Left hindlimb (tissue), 1 donor: ENCODE measurements at places on chromosomes 5 and 9.

DNA sequence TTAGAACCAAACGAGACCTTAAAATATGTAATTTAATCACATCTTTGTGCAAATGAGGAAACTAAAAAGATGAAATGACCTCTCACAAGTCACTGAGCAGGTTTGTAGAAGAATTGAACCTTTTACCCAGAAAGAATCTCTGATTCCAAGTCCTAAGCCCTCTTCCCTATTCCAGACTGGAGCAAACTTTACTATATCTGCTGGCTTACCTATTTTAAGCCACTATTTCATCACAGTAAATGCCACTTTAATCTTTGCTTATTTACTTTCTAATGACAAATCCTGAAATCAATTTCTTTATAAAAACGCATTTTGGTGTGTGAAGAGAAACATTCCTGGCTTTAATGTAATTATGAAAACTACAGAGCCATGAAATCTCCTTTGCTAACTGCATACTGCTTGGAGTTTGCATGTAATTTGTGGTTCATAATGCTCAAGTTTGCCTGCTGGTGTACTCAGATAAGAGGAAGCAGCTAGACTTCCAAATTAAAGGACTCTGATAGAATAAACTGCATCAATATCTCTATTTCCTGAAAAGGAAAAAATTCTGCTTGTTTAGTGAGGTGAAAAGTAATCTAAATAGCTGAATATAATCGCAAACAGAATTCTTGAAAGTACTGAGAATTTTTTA, 121.2 kb downstream of the RAB3C start:
- no peak for DNase-seq

- DNase-seq = no peak
Observed at GRCh38 chr5:116578676-116579075, 4.1 kb upstream of the SEMA6A start.

- DNase-seq = no peak
Observed at GRCh38 chr5:65924366-65925043, 1.9 kb upstream of the ERBIN start.

- no peak for DNase-seq
Observed at GRCh38 chr5:93894601-93895354, 153.4 kb upstream of the POU5F2 start.

DNA sequence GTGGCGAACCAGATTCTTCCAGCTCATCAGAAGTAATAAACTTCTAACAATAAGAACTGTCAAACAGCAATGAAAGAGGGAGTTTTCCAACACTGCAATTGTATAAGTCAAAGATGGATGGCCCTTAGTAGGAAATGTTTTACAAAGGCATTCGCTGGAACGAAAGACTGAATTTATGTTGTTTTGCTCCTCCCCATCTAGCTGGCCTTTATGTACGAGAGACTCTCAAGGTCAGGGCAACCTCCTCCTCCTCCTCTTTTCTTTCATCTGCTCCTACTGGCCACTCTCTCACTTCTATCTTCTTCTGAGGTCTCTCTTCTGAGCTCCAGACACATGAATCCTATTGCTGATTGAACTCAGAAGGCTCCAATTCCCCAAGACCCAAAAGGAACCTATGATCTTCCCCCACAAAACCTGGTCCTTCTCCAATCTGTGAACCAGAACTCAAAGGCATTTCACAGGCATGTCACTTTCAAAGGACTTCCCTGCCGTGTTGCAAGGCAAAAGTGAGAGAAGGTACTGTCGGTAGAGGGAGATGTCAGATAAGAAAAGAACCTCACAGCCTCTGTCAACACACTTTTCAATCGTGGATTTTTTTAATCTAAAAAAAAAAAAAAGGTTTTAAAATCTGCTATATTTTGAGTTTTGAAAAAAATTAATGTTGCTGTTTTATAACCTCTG, 28.5 kb upstream of the PUM3 start:
- no peak for DNase-seq

GRCh38 chr5:38479315-38479904, 77.0 kb downstream of the LIFR start:
- no peak for DNase-seq
